ENCODE measurements at places on chromosomes 16 and 17. TPM values are rescaled to one million over a fixed set of nuclear protein-coding genes. Genes with fewer than 3 reads are reported as not detected.

Gene MT1M
- total RNA-seq, result not detected

Gene TPSB2
- total RNA-seq, result 8.9 TPM

DNA sequence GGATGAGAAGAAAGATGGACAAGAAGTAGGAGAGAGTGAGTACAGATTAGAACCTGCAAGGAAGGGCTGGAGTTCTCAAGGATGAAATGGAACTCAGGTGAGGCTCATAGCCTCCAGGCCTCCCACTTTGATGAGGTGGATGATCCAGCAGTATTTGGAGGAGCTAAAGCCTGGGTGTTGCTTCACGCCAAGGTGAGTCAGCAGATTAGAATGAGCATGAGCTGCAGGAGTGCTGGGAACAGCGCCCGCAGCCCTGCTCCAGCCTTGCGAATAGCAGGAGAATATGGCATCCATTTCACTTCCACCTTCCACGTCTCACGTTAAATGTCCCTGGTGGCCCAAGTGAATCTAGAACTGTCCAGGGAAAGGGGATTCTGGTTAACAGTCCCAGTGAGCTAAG, 94.4 kb upstream of the CPHXL start:
- no peak for DNase-seq

DNA sequence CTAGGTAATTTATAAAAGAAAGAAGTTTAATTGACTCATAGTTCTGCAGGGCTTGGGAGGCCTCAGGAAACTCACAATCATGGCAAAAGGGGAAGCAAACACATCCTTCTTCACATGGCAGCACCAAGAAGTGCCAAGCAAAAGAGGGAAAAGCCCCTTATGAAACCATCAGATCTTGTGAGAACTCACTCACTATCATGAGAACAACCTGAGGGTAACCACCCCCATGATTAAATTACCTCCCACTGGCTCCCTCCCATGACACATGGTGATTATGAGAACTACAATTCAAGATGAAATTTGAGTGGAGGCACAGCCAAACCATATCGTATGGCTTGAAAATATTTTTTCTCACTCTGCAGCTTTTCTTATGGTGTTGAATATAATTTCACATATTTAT, 151.7 kb downstream of the ANKFN1 start:
- no peak for DNase-seq

- no peak for DNase-seq
Measured at GRCh38 chr17:4600563-4600962, 16.2 kb downstream of the SMTNL2 start.

DNA sequence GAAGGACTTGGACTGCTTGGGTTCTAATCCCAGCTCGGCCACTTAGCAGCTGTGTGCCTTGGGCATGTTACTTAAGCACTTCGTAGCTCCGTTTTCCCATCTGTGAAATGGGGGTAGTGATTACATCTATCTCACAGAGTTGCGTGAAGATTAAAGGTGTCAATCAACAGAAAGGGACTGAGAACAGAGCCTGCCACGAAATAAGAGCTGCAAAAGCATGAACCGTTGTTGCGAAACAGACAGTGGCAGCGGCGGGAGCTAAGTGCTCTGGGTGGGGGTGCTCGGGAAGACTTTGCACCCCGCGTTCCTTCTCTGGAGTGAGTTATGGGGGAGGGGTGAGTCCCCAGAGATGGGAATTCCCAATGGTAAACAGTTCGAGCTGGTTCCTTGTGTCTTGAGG, 79.6 kb upstream of the LHX1 start:
- no peak for DNase-seq
